ENCODE measurements at places on chromosomes 2 and 18.

- no peaks in the 10 kb centered on the region for H3K27me3 ChIP-seq
- peaks cover 8% of the 10 kb centered on the region for H3K36me3 ChIP-seq
- DNase-seq: no peak
Measured at GRCh38 chr2:177535958-177536504, 143.5 kb downstream of the AGPS start.

- H3K4me3 ChIP-seq: no peak overlapping the region
- no peak overlapping the region for H3K27ac ChIP-seq
- H3K36me3 ChIP-seq: no peaks in the 10 kb centered on the region
- no peak for DNase-seq
Measured at GRCh38 chr2:175535631-175536030, 354.1 kb upstream of the ATP5MC3 start.

DNA sequence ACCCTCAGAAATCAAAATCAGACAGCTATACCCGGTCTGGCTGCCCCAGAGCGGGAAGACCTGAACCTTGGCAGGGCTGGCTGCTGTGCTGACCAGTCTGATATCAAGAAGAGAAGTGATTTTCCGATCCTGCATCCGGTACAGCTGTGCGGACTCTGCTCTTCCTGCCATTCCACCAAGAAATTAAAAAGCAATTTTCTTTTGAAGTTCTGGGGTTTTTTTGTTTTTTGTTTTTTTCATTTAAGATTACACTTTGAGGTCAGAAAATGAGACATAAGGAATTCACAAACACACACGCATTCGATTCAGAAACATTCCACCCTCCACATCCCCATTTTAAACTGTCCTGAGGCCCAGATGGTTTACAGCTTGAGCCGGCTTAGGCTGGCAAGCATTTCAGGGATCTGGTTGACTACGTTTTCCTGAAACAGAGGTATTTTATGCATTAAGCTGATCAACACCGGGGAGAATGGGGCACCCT, 156.5 kb downstream of the COL6A3 start:
- H3K27ac ChIP-seq: peak overlapping the region; percentile 66
- no peaks in the 10 kb centered on the region for H3K4me1 ChIP-seq

- H3K4me1 ChIP-seq: peaks cover 13% of the 10 kb centered on the region
- H3K36me3 ChIP-seq: no peaks in the 10 kb centered on the region
- no peak overlapping the region for H3K27ac ChIP-seq
- DNase-seq: no peak
- H3K4me3 ChIP-seq: no peak overlapping the region
Measured at GRCh38 chr2:44804406-44805265, 136.9 kb upstream of the SIX3 start.

DNA sequence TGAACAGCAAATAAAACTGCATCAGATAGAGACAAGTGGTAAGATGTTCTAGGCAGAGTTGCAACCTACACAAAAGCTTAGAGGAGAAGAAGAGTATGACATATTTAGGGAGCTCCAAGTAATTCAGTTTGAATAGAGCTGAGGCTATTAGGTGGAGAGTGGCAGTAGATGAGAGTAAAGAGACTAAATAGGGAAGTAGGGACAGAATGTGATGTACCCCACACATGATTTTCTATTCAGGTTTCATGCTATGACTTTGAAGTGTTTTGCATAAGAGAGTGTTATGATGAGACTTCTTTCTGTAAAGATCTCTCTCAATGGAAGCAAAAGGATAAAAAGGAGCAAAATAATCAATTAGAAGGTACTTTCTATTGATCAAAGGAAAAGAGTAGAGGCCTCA, 206.8 kb upstream of the ERBB4 start:
- no peaks in the 10 kb centered on the region for H3K4me1 ChIP-seq
- no peak for DNase-seq
- H3K4me3 ChIP-seq: no peak overlapping the region
- H3K27ac ChIP-seq: no peak overlapping the region

DNA sequence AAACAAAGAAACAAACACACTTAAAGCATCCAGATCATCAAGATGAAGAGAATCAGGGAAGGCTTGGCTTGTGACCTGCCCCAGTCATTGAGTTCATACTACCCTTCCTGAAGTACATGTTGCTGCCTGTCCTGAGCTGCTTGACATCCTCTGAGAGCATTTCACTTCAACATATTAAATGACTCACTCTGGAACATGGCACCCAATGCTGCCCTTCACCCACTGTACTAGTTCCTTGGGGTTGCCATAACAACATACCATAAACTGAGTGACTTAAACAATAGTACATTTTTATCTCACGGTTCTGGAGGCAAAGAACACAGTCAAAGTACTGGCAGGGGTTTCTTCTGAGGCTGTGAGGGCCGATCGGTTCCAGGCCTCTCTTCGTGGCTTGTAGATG, 371.3 kb downstream of the RNF144A start:
- H3K27ac ChIP-seq: no peak overlapping the region
- DNase-seq: no peak
- H3K27me3 ChIP-seq: no peaks in the 10 kb centered on the region
- H3K4me3 ChIP-seq: no peak overlapping the region
- no peaks in the 10 kb centered on the region for H3K36me3 ChIP-seq
- H3K4me1 ChIP-seq: no peaks in the 10 kb centered on the region

DNA sequence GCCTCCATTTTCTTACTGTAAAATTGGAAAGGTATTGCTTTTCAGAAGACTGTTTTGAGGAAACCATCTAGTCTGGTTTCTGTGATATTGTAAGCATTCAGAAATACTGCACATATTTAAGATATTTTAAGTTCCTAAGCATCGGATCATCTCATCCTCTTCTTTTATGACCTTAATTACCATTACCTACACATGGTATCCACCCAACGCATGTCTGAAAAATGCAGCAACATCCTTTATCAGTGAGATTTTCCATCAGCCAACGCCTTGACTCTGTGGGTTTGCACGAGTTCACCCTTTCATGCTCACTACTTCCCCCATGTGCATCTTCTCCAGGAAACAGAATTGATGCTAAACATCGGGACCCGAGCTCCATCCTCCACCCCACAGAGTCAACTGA, 84.3 kb downstream of the COL4A4 start:
- H3K4me1 ChIP-seq: no peaks in the 10 kb centered on the region
- no peak for DNase-seq
- no peak overlapping the region for H3K4me3 ChIP-seq
- H3K27ac ChIP-seq: no peak overlapping the region
- H3K27me3 ChIP-seq: no peaks in the 10 kb centered on the region

GRCh38 chr18:48566589-48566988, 27.8 kb downstream of the CTIF start:
- no peaks in the 10 kb centered on the region for H3K36me3 ChIP-seq
- no peak overlapping the region for H3K27ac ChIP-seq
- no peak for DNase-seq
- no peaks in the 10 kb centered on the region for H3K27me3 ChIP-seq
- H3K4me1 ChIP-seq: peaks cover 59% of the 10 kb centered on the region
- H3K4me3 ChIP-seq: no peak overlapping the region

DNA sequence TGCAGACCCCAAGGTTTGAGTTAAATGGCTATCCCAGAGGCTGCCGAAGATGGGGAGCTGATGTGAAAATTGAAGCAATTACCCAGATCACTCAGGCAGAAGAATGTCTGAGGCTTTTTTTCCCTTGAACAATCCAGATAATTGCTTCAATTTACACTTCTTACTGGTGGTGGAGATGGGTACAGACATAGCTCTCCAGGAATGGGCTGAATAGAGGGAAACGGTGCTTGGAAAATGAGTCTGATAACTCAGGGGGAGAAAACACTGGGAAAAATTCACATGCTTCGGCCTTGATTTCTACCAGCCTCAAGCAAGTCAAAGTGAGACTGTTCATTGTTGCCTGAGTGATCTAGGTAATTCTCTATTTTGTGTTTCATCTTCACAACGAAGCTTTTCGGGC, 9.5 kb upstream of the KIF5C start:
- no peak for DNase-seq
- no peak overlapping the region for H3K27ac ChIP-seq
- H3K4me1 ChIP-seq: no peaks in the 10 kb centered on the region
- no peaks in the 10 kb centered on the region for H3K36me3 ChIP-seq

DNA sequence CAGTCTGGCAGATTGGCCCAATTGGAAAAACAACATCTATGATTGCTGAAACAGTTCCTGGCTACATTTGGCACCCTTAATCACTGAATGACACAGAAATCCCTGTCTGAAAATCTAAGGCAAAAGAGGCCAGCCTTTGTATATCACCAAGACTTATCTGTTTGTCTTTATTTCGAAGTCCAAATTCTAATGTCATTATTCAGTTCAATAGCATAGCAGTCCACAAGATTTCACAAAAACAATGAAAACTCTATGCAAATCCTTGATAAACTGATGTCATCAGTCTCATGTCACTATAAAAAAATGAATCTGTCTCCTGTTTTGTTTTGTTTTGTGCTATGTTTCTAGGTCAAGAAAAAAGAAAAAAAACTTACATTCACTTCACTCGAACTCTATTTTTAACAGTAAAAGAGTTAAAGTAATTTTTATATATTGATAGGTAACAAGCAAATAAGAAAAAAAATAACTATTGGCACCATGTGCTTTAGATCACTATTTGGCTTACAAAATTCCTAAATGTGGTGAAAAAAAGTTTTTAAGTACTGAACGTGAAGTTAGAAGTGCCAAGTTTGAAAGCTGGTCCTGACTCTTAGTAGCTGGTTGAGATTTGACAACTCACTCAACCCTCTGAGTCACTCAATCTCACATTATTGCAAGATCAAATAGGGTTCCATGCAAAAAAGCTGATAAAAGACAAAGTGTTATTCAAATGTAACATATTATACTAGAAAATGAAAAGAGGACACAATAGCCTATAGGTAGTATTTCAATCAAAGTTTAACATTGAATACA, 359.3 kb downstream of the IRS1 start:
- no peak overlapping the region for H3K4me3 ChIP-seq
- no peaks in the 10 kb centered on the region for H3K4me1 ChIP-seq
- no peak for DNase-seq

- no peak overlapping the region for H3K4me3 ChIP-seq
- peaks cover 63% of the 10 kb centered on the region for H3K36me3 ChIP-seq
- DNase-seq: no peak
- no peak overlapping the region for H3K27ac ChIP-seq
- no peaks in the 10 kb centered on the region for H3K27me3 ChIP-seq
Measured at GRCh38 chr2:190367091-190367490, 23.7 kb downstream of the INPP1 start.

- no peak overlapping the region for H3K4me3 ChIP-seq
- H3K27ac ChIP-seq: no peak overlapping the region
- H3K36me3 ChIP-seq: no peaks in the 10 kb centered on the region
Measured at GRCh38 chr2:223513771-223514455, 88.2 kb downstream of the SCG2 start.

DNA sequence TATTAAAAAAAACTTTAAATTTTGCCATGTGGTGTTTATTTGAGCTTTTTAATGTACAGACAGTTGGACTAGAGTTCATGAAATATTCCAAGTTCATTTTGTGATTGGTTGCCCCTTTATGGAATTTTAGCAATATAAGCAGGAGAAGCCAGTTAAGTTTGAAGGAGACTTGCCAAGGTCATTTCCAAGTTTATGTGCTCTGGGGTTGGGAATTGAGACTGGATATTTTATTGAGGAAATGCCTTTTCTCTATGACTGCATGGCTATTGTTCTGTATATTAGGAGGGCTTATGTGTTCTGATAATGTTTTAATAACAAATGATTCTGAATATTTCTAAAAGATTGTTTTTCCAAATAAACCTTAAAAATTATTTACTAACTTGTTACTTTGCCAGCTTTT, 67.0 kb upstream of the TCF4 start:
- H3K36me3 ChIP-seq: no peaks in the 10 kb centered on the region
- H3K27me3 ChIP-seq: no peaks in the 10 kb centered on the region
- H3K27ac ChIP-seq: no peak overlapping the region
- no peak overlapping the region for H3K4me3 ChIP-seq
- DNase-seq: no peak

- no peaks in the 10 kb centered on the region for H3K27me3 ChIP-seq
- H3K27ac ChIP-seq: no peak overlapping the region
- no peak overlapping the region for H3K4me3 ChIP-seq
- no peaks in the 10 kb centered on the region for H3K4me1 ChIP-seq
Measured at GRCh38 chr18:38028946-38029345, 463.3 kb upstream of the CELF4 start.

DNA sequence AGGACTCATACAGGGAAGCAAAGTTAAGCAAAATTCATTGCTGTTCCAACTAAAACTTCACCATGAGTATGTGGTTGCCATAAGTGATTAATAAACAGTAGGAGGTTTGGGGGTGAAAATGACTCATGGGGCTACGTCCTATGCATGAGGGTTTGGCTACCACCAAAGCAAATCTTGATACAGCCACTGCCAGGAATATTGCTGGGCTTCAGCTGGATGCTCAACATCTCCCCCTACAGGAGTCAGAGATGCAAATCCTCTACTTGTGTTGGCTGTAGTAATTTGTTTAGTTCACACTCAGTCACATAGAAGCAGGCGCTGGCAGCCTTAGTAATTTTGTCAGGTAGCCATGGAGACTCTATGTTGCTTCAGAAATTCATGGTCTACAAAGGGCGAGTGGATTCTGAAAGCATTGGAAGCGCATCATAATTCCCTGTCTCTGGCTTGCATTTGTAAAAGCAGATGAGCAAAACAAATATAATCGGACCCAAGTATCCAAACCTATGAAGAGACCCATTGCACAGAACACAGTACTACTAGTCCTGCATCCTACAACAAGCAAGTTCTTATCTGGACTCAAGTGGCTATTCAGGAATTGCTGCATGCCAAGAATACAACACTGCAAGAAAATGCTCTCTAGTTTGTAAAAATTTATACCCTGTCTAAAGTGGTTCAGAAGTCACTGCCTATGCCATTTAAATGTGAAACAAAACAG, 76.0 kb downstream of the CD28 start:
- no peaks in the 10 kb centered on the region for H3K4me1 ChIP-seq
- H3K4me3 ChIP-seq: no peak overlapping the region
- no peaks in the 10 kb centered on the region for H3K36me3 ChIP-seq
- H3K27me3 ChIP-seq: no peaks in the 10 kb centered on the region
- H3K27ac ChIP-seq: peak overlapping the region; percentile 24

DNA sequence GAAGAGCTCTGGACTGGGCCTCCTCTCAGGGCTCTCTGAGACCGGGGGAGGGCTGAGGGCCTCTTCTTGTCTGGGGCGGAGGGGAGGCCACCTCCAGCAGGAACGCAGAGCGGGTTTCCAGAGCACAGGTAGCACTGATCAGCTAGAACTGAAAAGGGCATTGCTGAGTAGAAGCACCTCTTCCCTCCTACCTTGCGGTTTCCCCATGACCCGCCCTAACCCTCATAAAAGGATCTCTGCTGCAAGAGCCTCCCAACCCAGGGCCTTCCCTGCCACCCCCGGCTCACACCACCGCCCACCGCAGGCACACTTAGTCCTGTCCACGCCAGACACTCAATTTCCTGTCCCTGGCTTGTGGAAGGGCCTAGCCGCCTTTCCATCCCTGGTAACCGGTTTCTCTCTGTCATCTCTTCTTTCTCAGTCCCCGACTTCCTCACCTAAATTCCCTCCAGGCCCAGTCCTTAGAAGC, 966 bp downstream of the ADCY3 start:
- H3K27me3 ChIP-seq: no peaks in the 10 kb centered on the region
- DNase-seq: no peak
- peak overlapping the region; percentile 72 for H3K27ac ChIP-seq
- no peaks in the 10 kb centered on the region for H3K36me3 ChIP-seq

GRCh38 chr2:230981704-230982103, 14.2 kb upstream of the SPATA3 start:
- H3K4me1 ChIP-seq: peaks cover 3% of the 10 kb centered on the region
- peaks cover 3% of the 10 kb centered on the region for H3K27me3 ChIP-seq
- no peaks in the 10 kb centered on the region for H3K36me3 ChIP-seq
- peak; percentile 18 for DNase-seq

GRCh38 chr2:160294339-160294803, 94.3 kb upstream of the ITGB6 start:
- H3K4me1 ChIP-seq: no peaks in the 10 kb centered on the region
- H3K27ac ChIP-seq: peak overlapping the region; percentile 71
- peak; percentile 83 for DNase-seq
- no peaks in the 10 kb centered on the region for H3K27me3 ChIP-seq
- peaks cover 29% of the 10 kb centered on the region for H3K36me3 ChIP-seq

Measured in sigmoid colon (tissue), 7 donors.